ENCODE measurements at places on chromosomes 6 and 20.

GRCh38 chr6:140269591-140270165, 895.2 kb upstream of the CITED2 start:
- no peak for ATAC-seq

GRCh38 chr6:8845690-8846089, 410.3 kb upstream of the SLC35B3 start:
- no peak for ATAC-seq

DNA sequence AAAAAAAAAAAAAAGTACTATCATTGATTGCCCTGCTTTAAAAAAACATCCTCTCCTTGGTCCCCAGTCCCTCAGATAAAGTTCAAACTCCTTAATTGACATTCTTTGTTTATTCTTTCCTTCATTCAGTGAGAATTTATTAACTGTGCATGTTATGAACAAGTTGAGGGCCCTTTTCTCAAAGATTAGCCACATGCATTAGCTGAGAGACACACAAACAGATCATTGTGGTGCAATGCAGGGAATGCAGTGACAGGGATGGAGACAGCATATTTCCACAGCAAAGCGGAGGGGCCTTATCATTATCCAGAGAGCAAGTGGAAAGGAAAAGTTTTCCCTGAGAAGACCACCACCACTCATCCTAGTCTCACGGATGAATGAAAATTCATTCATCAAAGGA, 21.9 kb upstream of the IPCEF1 start:
- ATAC-seq = no peak

- no peak for ATAC-seq
These were observed 81.4 kb downstream of the WDR27 start for GRCh38 chr6:169620171-169621130.
